Bone marrow (tissue), 2 donors: ENCODE measurements at places on chromosomes 3 and 15.

DNA sequence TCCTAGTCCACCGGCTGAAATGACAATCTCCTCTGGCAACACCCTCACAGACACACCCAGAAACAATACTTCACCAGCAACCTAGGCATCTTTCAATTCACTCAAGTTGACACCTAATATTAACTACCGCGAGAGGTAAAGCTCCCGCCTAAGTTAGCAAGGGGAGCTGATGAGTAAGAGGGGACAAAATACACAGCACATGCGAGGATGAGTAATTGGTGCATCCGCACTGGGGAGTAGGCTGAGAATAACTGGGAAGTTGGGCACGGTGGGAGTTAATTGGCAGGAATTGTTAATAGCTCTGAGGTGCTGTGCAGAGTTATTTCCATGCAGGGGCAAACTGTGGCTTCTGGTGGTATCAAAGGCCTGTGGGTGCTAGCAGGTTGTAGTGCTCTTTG lies 14.5 kb upstream of the PLD1 start:
- no peak for DNase-seq

DNA sequence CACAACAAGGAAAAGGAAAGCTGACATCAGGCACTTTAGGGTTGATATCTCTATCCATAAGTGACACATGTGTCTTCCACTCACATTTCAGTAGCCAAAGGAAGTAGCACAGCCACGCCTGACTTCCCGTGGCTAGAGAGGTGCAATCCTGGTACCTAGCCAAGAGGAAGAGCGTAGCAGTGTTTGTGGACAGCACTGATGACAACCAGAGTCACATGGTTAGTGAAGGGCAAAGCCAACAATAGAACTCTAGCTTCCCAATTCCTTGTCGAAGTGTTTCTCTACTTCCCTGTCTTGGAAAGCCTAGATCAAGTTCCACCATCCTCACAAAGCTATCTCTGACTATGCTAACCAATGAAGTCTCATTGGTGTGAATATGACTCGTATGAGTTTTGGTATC lies 189.2 kb downstream of the RSL24D1 start:
- DNase-seq, result no peak

GRCh38 chr15:98719137-98719740 lies 70.9 kb downstream of the IGF1R start:
- no peak for DNase-seq

- no peak for DNase-seq
These were observed 290.5 kb downstream of the NAALADL2 start for GRCh38 chr3:175149675-175150074.

DNA sequence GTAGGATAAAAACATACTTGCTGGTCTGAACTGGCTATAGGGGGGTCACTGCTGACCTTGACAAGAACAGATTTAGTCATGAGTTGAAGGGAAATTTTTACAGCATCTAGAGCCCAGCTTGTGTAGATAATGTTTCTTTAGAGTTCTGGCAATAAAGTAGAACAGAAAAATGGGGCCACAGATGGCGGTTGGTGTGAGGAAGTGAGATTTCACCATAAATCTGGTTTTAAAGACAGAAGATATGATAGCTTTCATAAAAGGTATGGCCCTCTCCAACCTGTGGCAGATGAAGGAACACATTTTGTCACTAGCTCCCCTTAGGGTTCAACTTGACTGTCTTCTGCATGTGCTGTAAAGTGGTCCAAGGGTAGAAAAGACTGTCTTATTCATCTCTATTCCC lies 24.3 kb upstream of the IMPDH2 start:
- no peak for DNase-seq

GRCh38 chr3:137764563-137765309 lies 621 bp downstream of the SOX14 start:
- no peak for DNase-seq

DNA sequence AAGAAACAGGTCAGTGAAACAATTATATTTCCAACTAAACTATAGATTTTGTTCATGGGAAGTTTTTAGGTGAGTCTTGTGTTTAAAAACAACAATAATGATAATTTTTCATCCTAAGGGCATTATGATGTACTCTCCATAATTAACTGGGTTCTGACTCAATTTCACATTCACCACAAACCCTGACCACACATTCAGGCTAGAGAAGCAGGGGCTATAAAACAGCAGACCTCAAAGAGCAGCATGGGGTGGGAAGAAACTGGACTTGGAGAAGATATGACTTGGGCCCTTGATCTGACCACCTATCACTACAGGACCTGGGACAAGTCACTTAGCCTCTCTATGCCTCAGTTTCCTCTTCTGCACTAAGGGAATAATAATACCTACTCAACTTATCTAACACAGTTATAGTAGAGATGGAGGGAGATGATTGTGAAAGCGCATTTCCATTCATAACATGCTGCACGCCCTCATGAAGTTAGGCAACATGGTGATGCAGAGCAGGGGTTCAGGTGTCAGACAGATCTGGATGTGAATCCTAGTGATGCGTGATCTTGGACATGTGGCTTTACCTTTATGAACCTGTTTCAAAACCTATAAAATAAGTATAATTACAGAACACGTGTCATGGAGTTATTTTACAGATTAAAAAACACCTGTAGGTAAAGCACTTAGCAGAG lies 63.0 kb upstream of the ACP3 start:
- no peak for DNase-seq

- no peak for DNase-seq
These were observed 25.4 kb upstream of the CHMP2B start for GRCh38 chr3:87201727-87202126.

- no peak for DNase-seq
These were observed 26.1 kb downstream of the MGLL start for GRCh38 chr3:127796045-127796830.

GRCh38 chr15:67840749-67841512 lies 1.1 kb upstream of the RNU6-1 start:
- no peak for DNase-seq

- DNase-seq, result no peak
These were observed 106.9 kb upstream of the THSD4 start for GRCh38 chr15:71008250-71008870.

DNA sequence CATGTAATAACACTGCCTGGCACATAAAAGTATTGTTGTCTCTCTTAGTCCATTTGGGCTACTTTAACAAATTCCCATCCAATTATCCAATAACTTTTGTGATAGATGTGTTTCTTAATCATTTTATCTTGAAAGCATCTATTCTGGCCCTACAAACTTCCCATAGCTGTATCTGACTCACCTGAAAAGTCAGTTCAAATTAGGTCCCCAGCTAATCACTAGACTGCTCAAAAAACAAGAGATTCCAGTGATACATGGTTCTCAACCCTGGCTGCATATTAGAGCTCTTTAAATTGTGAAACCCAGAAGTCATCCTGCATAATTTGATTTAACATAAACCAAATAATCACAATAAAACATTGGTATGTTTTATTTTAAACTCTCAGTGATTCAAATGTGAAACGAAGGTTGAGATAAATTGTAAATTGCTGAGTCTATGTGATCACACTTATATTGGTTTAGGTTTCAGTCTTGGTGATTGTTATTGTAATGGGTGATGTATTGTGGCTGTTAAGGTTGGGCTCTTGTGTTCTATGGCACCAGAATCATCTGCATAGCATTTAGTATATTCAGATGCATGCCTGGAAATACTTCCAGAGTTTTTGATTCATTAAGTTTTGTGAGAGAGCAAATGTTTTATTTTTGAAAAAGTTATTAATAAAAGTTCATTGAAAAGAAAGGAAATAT lies 268.9 kb upstream of the KCNMB2 start:
- DNase-seq, result no peak

GRCh38 chr3:133865136-133865855 lies 30.4 kb downstream of the RAB6B start:
- DNase-seq, result no peak

DNA sequence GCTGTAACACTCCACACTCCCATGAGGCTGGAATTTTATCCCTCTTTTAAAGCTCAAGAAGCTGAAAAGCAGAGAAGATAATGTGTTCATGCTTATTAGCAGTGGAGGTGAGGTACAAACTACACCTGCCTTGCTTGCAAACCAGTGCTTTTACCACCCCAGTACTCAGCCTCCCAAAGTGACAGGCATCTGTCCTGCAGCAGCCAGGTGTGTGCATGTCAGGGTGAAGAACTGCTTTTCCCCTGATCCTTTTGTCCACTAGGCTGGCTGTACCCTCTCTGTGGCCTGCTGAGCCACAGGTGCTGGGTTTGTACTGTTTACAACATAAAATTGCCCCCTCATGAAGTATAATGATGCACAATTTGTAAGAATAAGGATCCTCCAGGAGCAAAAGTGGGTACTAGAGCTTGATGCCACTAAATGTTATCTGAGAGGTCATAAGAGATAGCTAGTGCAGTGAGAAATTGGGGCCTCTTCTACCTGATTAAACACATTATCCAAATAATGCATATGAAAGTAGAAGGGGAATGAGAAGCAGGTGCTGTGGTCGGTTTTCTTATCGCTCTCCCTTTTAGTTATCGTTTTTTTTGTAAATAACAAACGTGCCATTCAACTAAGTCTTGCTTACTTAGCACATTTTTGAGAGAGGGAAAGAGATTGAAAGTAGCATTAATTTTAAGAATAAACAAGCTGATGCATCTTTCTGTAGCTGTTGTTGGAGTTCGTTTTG lies 39.2 kb upstream of the GADL1 start:
- DNase-seq, result no peak

DNA sequence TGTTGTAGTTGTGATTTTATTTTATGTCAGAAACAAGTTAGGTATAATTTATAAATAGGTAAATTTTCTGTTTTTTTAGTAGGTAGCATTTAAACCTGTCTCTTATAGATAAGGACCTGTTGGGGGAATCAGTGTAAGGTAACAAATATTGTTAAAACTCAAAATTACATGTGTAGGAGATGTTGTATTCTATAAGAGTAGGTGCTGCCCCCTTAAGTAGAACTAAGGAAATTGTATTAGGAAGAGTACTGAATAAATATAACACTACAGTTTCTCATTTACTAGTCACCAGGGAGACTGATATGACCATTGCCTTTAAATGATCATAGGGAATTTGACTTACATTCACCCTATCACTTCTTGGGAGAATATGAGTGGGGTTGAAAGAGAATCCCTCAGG lies 31.2 kb downstream of the SLC25A36 start:
- peak; percentile 62 for DNase-seq

GRCh38 chr3:96657710-96658109 lies 156.7 kb upstream of the EPHA6 start:
- no peak for DNase-seq

- no peak for DNase-seq
These were observed 17.5 kb downstream of the FHIT start for GRCh38 chr3:61233746-61234145.

DNA sequence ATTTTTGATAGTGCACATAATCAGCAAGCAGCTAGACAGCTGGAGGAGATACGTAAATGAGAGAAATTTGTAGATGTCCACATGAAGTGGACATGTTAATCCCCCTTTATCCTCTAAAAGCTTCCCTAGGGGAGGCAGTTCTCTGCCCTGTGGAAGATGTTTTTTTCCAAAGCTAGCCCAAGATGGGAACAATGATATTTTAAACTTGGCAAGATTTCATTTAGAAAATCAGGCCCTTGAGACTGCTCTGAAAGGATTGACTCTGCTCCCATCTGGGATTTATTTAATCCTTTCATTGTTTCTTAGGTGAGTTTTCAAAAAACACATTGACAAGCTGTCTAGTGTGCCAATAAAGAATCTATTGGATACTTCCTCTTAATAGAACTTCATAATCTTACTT lies 92.0 kb downstream of the SYNPR start:
- no peak for DNase-seq

DNA sequence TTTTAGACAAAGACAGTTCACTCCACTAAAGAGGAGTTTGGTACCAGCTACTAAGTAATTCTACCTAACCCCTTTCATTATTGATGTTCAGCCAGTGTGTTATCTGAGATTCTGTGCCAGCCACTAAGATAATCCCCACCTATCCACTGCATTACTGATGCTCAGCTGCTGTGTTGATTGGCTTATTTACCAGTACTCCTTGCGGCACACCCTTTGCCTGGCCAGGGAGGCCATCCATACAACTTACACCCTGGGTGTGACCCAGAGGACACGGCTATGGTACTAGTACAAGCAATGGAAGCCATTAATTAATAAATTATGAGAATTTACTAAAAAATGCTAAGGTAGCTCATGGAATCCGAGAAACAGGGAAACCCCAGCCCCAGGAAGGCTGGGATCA lies 290.7 kb upstream of the CTNNB1 start:
- no peak for DNase-seq

DNA sequence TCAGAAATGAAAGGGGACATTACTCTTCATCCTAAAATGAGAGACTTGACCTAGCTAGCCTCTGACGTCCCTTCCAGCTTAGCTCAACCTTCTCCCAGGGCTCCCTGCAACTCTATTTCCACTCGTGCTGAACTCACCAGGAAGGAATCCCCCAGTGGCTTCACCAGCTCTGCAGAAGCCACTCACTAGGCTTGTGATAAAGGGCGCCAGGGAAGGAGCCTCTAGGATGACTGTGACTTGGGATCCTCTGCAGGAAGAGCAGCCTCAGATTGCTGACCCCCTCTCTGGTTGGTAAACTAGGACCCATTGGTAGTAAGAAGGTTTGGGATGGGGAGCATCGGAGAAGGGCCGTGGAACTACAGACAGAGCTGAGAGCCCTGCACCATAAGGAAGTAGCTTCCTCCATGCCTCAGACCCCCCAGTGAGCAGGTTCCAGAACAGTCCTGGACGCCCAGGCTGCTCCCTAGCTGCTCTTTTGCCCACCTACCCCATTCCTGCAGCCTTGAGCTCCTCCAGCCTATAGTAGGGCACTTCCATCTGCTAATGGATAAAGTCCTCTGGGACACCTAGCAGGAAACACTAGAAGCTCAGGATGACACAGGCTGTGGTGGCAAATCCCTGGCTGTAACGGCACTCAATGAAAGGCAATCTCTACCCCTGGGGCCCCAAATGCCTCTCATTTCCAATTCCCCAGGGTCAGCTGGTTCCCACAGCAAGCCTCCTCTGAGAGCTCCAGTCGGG lies 26.0 kb downstream of the PLA2G4F start:
- no peak for DNase-seq

DNA sequence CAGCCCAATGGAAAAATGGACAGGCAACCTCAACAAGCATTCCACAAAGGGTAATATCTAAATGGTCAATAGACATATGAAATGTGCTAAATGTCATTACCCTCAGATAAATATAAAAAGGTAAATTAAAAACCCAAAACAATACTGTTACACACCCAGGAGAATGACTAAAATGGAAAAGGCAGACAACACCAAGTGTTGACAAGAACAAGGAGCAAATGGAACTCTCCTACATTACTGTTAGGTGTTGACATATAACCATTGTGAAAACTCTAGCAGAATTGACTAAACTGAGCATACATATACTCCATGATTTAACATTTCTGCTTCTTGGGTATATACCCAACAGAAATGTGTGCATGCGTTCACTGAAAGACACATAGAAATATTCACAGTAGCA lies 25.3 kb upstream of the SLC6A11 start:
- DNase-seq, result no peak

- DNase-seq, result no peak
These were observed 32.1 kb downstream of the STAG1 start for GRCh38 chr3:136720091-136720490.

DNA sequence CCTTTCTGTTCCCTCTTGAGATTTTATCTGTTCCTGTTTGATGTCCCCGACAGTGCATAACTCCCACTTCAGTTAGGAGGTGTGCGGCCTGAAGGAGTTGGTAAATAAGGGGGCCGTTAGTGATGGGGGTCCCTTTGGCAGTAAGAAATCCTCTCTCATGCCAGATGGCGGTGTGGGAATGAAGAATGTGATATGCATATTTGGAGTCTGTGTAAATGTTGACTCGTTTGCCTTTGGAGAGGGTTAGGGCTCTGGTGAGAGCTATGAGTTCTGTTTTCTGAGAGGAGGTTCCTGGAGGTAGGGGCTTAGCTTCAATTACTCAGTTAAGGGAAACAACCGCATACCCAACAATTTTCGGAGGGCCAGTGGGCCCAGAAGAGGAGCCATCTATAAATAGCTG lies 38.8 kb upstream of the RNF7 start:
- DNase-seq, result no peak
